ENCODE measurements at places on chromosomes 5 and 9. TPM values are rescaled to one million over a fixed set of nuclear protein-coding genes. Genes with fewer than 3 reads are reported as not detected.

- H3K4me3 ChIP-seq, result no peak overlapping the region
- DNase-seq, result no peak
- no peaks in the 10 kb centered on the region for H3K4me1 ChIP-seq
- H3K27ac ChIP-seq, result no peak overlapping the region
- peaks cover 3% of the 10 kb centered on the region for H3K27me3 ChIP-seq
Observed at GRCh38 chr9:18020121-18020745, 441.4 kb downstream of the SH3GL2 start.

DNA sequence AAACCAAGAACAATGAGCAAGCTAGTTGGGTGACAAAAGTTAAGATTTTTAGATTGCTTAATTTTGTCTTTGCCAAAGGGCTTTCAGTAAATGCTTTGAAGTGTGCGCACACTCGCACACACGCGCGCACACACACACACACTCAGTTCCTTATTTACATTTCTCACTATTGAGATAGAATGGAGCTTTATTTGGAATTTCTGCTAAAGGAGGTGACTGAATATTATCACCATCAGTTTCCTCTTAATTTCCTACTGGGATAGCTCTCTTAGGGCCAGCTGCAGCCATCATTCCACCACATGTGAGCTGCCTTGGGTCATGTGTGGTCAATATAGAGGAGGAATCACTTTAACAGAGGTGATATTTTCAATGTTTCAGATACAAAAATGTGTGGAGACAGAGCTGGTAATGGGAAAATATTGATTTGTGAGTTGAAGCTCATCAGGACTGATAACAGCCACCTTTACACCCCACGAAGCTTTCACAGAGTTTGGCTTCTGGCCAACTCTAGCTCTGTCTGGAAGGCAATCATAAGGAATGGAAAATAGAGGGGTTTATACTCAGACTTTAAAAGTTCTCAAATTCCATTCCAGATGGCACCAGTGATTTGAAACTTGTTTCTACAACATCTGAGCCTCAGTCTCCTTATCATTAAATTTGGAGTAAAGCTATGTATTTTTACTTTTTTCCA is 99.9 kb downstream of the MACIR start:
- H3K4me3 ChIP-seq, result no peak overlapping the region
- no peaks in the 10 kb centered on the region for H3K27me3 ChIP-seq
- no peak for DNase-seq

DNA sequence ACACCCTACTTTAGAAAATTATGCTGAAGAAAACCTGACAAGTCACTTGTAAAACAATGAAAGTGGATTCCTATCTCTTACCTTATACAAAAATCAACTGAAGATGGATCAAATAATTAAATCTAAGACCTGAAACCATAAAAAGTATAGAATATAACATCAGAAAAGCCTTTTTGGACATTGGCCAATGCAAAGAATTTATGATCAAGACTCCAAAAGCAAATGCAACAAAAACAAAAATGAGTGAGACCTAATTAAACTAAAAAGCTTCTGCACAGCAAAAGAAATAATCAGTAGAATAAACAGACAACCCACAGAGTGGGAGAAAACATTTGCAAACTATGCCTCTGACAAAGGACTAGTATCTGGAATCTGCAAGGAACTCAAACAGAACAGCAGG is 303.0 kb upstream of the CDH9 start:
- no peak overlapping the region for H3K4me3 ChIP-seq
- DNase-seq, result no peak
- H3K36me3 ChIP-seq, result no peaks in the 10 kb centered on the region
- H3K27me3 ChIP-seq, result no peaks in the 10 kb centered on the region
- no peaks in the 10 kb centered on the region for H3K4me1 ChIP-seq

DNA sequence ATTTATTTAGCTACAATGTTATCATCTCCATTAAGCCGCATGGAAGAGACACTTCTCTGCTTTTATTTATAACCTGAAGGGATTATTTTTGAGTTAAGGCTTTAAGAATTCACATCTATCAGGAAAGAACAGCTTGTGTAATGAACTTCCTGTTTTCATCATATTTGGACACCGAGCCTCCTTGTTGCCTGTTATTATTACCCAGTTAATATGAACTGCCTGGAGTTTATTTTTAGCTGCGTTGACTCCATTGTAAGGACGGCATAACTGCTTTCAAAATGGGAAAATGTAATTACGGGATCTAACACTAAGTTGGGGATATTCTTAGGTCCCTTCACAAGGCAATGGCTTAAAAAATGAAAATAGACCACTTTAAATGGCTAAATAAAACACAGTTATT is 89.0 kb upstream of the NR4A3 start:
- no peak for DNase-seq
- H3K27ac ChIP-seq, result no peak overlapping the region
- no peaks in the 10 kb centered on the region for H3K36me3 ChIP-seq
- no peaks in the 10 kb centered on the region for H3K4me1 ChIP-seq

DNA sequence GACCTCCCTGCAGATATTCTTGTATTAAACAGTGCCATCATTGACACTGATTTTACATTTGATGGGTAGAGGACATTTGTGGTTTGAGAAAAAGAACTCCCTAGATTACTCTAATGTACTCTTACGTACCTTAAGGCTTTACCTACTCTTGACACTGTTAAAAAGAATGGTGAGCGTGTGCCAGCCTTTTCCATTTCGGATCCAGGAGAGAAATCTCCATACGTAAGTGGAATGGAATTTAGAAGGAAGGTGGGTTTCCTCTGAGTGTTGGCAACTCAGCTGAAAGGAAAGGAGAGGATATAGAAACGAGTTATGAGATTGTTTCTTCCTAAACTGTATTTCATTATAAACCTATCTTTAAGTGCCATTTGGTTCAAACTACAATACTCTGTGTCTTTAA is 40.9 kb downstream of the TNPO1 start:
- H3K27me3 ChIP-seq, result no peaks in the 10 kb centered on the region
- peaks cover 33% of the 10 kb centered on the region for H3K36me3 ChIP-seq
- H3K27ac ChIP-seq, result peak overlapping the region; percentile 35
- peaks cover 3% of the 10 kb centered on the region for H3K4me1 ChIP-seq

- peaks cover 13% of the 10 kb centered on the region for H3K27me3 ChIP-seq
- H3K36me3 ChIP-seq, result no peaks in the 10 kb centered on the region
- H3K27ac ChIP-seq, result no peak overlapping the region
- DNase-seq, result no peak
- H3K4me1 ChIP-seq, result peaks cover 12% of the 10 kb centered on the region
- no peak overlapping the region for H3K4me3 ChIP-seq
Observed at GRCh38 chr5:6228257-6229250, 149.8 kb downstream of the MED10 start.

DNA sequence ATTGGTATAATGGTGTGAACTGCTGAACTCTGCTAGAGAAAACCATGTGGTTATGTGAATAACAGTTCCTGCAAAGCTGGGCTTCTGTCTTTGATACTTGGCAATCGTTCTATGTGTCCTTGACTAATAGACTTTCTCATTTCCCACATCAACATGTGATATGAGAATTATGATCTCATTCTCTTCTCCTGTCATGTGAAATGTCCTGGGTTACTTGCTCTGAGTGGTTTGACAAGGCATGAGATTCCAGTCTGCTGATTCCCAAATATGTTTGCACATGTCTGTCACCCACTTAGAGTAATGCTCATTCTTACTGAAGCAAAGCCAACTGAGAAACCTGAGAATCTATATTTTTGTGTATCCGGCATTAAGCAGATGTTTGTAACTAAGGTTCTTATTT is 141.2 kb downstream of the PARP8 start:
- no peak for DNase-seq
- no peak overlapping the region for H3K27ac ChIP-seq
- no peak overlapping the region for H3K4me3 ChIP-seq
- H3K27me3 ChIP-seq, result no peaks in the 10 kb centered on the region
- peaks cover 20% of the 10 kb centered on the region for H3K36me3 ChIP-seq

- H3K4me3 ChIP-seq, result no peak overlapping the region
- DNase-seq, result no peak
Observed at GRCh38 chr5:135715267-135716055, 119.0 kb upstream of the SLC25A48 start.

DNA sequence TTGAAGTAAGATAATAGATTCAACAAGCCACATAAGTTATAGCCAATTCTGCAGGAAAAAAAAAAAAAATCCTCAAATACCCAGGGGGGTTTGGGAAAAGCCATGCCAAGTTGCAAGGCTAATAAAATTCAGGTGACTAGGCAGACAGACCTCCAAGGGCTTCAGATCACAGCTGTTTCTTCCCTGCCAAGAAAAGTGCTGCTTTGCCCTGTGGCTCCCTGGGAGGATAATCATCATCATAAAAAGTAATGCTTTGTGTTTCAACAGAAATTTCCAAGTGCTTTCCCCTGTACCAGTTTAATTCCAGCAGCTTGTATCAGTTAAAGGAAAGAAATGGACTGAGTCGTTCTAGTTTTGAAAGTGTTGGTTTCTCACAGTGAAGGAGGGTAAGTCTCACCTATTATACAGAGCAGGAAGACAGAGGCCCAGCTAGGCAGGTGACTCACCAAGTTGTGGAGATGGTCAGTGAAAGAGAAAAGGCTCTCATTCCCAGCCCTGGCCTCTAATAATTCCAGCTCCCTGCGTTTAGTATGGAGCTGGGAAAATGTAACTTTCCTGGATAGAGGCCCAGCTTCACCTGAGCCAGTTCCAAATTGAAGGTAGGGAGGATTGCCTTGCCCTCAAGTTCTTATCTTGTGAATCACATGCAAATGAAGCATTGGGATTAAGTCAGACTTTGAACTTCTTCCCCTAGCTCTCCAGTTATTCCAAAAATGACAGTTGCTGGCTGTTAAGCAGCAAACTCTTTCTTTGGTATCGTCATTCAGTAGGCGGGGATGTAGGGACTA is 263.4 kb downstream of the GRIA1 start:
- H3K27me3 ChIP-seq, result peaks cover 6% of the 10 kb centered on the region
- H3K36me3 ChIP-seq, result no peaks in the 10 kb centered on the region
- H3K27ac ChIP-seq, result no peak overlapping the region
- no peak overlapping the region for H3K4me3 ChIP-seq
- DNase-seq, result no peak
- peaks cover 11% of the 10 kb centered on the region for H3K4me1 ChIP-seq

DNA sequence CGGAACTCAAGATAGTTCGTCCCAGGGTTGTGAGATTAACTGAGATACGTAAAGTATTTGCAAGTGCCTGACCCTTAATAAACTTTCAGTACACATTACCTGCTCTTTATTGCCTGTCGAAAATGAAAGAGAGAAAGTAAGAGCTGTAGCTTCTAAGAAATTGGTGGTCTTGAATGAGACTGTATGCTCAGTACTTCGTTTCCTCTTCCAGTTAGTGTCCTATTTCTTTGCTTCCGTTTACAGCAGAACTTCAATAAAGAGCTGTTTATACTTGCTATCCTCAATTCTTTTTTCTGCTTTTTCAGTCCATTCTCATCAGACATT is 534 bp downstream of the SRFBP1 start:
- H3K36me3 ChIP-seq, result peaks cover 11% of the 10 kb centered on the region
- H3K27me3 ChIP-seq, result peaks cover 8% of the 10 kb centered on the region
- peak overlapping the region; percentile 98 for H3K27ac ChIP-seq
- DNase-seq, result no peak

DNA sequence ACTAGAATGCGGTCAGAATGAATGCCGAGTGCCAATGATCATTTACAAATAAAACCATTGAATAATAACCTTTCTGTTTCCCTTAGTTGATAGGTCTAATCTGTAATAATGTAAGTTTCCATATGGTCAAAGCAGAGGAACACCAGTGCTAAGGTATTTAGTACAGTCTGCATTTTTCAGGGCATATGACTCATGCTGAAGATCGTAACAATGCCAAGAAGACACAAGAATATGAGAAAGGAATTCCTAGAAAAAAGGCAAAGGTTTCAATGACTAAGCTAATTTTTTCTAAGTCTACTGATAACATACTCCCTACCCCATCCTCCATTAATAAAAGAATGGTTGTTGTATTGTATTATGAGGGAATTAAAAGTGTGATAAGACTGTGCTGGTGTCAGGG is 2.8 kb downstream of the OR1L8 start:
- H3K27me3 ChIP-seq, result no peaks in the 10 kb centered on the region
- H3K27ac ChIP-seq, result no peak overlapping the region
- no peak for DNase-seq
- H3K36me3 ChIP-seq, result no peaks in the 10 kb centered on the region

- no peak for DNase-seq
- no peaks in the 10 kb centered on the region for H3K27me3 ChIP-seq
- H3K27ac ChIP-seq, result no peak overlapping the region
- peaks cover 8% of the 10 kb centered on the region for H3K4me1 ChIP-seq
- no peaks in the 10 kb centered on the region for H3K36me3 ChIP-seq
Observed at GRCh38 chr5:59299006-59299405, 594.5 kb downstream of the PDE4D start.

- H3K27me3 ChIP-seq, result peaks cover 63% of the 10 kb centered on the region
- H3K27ac ChIP-seq, result no peak overlapping the region
- DNase-seq, result no peak
- H3K4me1 ChIP-seq, result peaks cover 11% of the 10 kb centered on the region
Observed at GRCh38 chr5:158819840-158820620, 279.7 kb downstream of the EBF1 start.

DNA sequence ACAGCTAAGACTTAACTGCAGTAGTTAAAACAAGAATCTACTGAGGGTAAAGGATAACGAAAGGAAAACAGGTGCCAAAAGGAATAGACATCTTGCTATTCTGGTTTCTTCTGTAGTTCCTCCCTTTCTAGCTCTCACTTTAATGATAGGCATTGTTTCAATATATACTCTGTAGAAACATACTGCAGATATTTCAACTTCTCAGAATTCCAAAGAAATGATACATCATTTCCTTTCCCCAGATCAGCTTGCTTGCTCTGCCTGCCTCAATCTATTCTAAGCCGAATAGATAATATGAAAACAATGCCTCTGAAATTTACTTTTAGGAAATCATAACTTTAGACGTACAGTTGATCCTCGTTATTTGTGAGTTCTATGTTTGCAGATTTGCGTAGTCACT is 46.3 kb downstream of the ACO1 start:
- no peak overlapping the region for H3K4me3 ChIP-seq
- peaks cover 17% of the 10 kb centered on the region for H3K36me3 ChIP-seq
- no peak overlapping the region for H3K27ac ChIP-seq
- no peaks in the 10 kb centered on the region for H3K4me1 ChIP-seq
- H3K27me3 ChIP-seq, result no peaks in the 10 kb centered on the region

The PTRH1 gene
- total RNA-seq, result 11.9 TPM

The DMRT2 gene
- 1.0 TPM for total RNA-seq

The BTNL9 gene
- not detected for total RNA-seq

The ENTREP1 gene
- total RNA-seq, result 3.7 TPM

The FAM153A gene
- 0.55 TPM for total RNA-seq

The LCN9 gene
- total RNA-seq, result 0.57 TPM

The PCDHGB4 gene
- 16.1 TPM for total RNA-seq

The SMIM33 gene
- total RNA-seq, result not detected

The PTPN3 gene
- 3.7 TPM for total RNA-seq

The CEL gene
- total RNA-seq, result 5.2 TPM

Measured in progenitor cell of endocrine pancreas (in vitro differentiated cells).